Uterus (tissue), 4 donors: ENCODE measurements at places on chromosomes 3 and 15. TPM values are rescaled to one million over a fixed set of nuclear protein-coding genes. Genes with fewer than 3 reads are reported as not detected.
A peak's percentile ranks its signal among the peaks of the same experiment; 100 is the strongest.

DNA sequence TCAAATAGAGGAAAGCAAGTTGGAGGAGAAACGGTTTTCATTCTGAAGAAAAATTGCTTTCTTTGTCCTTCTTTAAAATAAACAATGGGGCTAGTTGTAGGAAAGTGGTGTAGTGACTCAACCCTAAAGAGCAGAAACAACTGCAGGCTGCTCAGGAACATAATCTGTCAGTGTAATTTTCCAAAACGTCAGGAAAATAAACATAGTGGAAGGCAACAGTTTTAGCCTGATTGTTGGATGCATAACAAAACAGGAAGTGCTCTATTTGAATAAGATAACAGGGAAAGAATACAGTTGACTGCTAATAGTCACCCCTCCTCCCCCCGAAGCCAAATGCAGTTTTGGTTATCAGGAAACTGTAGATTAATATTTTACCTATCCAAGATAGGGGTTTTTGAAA lies 167.6 kb downstream of the ECT2 start:
- no peak overlapping the region for H3K4me3 ChIP-seq
- H3K4me1 ChIP-seq = no peaks in the 10 kb centered on the region
- no peak overlapping the region for H3K27ac ChIP-seq

DNA sequence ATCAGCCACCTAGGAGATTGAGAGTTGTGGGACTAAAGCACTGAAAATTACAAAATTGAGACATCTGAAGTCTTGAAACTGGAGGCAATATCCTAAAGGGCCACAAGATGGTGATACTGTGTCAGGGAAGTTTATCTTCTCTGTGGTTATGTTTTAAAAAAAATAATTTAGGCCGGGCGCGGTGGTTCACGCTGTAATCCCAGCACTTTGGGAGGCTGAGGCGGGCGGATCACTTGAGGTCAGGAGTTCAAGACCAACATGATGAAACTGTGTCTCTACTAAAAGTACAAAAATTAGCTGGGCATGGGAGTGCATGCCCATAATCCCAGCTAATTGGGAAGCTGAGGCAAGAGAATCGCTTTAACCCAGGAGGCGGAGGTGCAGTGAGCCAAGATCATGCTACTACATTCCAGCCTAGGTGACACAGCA lies 17.9 kb upstream of the NIT2 start:
- peak; percentile 34 for DNase-seq
- H3K4me3 ChIP-seq = no peak overlapping the region
- no peak overlapping the region for H3K27ac ChIP-seq
- no peaks in the 10 kb centered on the region for H3K36me3 ChIP-seq
- no peaks in the 10 kb centered on the region for H3K27me3 ChIP-seq
- H3K4me1 ChIP-seq = no peaks in the 10 kb centered on the region

Gene MAP4
- total RNA-seq = 91.7 TPM

Gene FBXL2
- total RNA-seq = 14.1 TPM

- H3K4me3 ChIP-seq = no peak overlapping the region
- no peak for DNase-seq
- no peaks in the 10 kb centered on the region for H3K27me3 ChIP-seq
- H3K27ac ChIP-seq = no peak overlapping the region
- peaks cover 2% of the 10 kb centered on the region for H3K4me1 ChIP-seq
Measured at GRCh38 chr15:85028416-85028815, 46.8 kb downstream of the PDE8A start.

Gene IL17RD
- 61.0 TPM for total RNA-seq

DNA sequence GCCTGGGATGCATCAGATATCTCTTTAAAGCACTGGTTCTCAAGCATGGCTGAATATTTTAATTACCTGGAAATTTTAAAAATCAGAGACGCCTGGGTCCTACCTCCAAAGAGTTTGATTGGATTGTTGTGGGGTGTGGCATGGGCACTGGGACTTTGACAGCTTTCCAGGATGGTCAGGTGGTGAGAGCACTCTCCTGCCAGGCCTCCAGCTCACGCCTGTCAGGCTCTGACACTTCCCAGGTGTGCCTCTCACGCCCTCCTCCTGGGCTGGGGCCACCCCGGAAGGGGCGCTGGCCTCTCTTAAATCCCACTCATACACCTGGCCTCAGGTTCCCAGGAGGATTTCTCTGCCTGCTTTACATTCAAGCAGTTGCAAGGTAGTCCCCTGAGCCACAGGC lies 48.5 kb downstream of the AMOTL2 start:
- H3K27me3 ChIP-seq = no peaks in the 10 kb centered on the region
- peak overlapping the region; percentile 68 for H3K27ac ChIP-seq
- H3K4me3 ChIP-seq = no peak overlapping the region
- peaks cover 5% of the 10 kb centered on the region for H3K4me1 ChIP-seq
- DNase-seq = no peak

GRCh38 chr15:73784291-73784690 lies 31.1 kb upstream of the INSYN1 start:
- no peaks in the 10 kb centered on the region for H3K27me3 ChIP-seq
- no peak overlapping the region for H3K27ac ChIP-seq
- no peak overlapping the region for H3K4me3 ChIP-seq
- no peaks in the 10 kb centered on the region for H3K4me1 ChIP-seq
- no peak for DNase-seq

- peak overlapping the region; percentile 51 for H3K4me3 ChIP-seq
- H3K4me1 ChIP-seq = no peaks in the 10 kb centered on the region
- H3K27me3 ChIP-seq = no peaks in the 10 kb centered on the region
- peak overlapping the region; percentile 92 for H3K27ac ChIP-seq
- peak; percentile 22 for DNase-seq
- no peaks in the 10 kb centered on the region for H3K36me3 ChIP-seq
Measured at GRCh38 chr3:160754371-160754854, 1.6 kb upstream of the PPM1L start.

DNA sequence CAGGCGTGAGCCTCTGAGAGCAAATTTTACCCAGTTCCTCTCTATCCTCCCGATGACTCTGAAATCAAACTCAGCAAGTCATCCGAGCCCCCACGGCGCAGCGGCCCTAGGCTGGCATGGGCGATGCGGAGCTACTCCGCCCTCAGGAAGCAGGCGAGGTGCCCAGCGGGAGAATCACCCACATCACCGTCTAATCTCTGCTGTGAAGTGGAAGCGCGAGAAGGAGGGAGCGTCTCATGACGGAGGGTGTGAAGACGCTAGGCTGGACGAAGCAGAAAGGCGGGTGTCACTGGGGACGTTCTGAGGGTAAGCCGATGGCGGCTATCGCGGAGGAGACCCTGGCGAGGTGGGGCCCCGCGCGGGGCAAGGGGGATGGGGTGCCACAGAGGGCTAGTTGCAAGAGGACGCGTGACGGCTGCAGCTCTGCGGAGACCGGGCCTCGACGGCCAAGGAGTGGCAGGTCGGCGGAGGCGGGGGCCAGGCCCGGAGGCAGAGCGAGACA lies 9.1 kb upstream of the GNAI2 start:
- H3K36me3 ChIP-seq = no peaks in the 10 kb centered on the region
- no peaks in the 10 kb centered on the region for H3K27me3 ChIP-seq
- H3K4me1 ChIP-seq = no peaks in the 10 kb centered on the region
- DNase-seq = no peak
- H3K27ac ChIP-seq = peak overlapping the region; percentile 82

DNA sequence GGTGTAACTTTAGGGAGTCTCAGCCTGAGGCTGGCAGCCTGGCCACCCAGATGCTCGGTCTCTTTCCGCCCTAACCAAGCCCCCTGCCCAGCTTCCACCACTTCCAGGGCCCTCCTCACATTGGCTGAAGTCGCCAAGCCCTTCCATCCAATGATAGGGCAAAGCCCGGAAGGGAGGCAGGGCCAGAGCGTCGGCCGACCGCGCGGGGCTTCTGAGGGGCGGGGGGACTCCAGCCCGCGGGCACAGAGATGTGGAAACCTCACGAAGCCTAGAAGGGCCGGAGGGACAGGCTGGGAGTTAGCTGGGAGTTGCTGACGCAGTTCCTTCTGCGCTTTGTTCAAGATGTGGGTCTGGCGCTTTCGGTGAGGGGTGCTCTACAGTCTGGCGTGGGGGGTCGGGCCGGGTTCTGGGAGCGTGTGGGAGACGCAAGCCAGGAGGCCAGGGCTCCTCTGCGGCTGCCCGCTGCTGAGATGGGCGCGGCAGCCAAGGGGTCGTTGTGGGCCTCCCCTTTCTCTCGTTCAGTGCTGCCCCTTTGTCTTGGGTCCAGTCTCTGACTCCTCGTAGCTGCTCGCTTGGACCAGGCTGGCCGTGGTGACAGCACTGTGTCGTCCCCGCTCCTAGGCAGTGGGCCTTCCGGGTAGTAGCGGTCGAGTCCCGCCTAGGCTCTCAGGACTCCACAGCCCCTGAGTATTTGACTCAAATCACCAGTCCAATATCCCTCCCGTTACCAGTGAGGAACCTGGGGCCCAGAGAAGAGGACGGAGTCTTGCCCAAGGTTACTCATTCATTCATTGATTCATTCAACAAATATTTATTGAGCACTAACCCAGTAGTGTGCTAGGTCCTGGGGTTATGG lies at the start of gene ZNF660:
ZNF660 (plus strand) TSS at position 319 of the 856 bp plus-strand sequence. CDS start 9,230 bp downstream, outside the sequence.
- DNase-seq = peak; percentile 68
- H3K27me3 ChIP-seq = no peaks in the 10 kb centered on the region
- H3K36me3 ChIP-seq = no peaks in the 10 kb centered on the region

- no peak for DNase-seq
- H3K4me3 ChIP-seq = no peak overlapping the region
- H3K27ac ChIP-seq = no peak overlapping the region
- no peaks in the 10 kb centered on the region for H3K4me1 ChIP-seq
Measured at GRCh38 chr15:38535491-38536200, 29.0 kb downstream of the RASGRP1 start.
